Activated T-cell treated with anti-CD3 and anti-CD28 coated beads, Interleukin-2, amount 50 U/mL, for 24 hours (primary cell): ENCODE measurements at places on chromosomes 5 and 9.
A peak's percentile ranks its signal among the peaks of the same experiment; 100 is the strongest.

DNA sequence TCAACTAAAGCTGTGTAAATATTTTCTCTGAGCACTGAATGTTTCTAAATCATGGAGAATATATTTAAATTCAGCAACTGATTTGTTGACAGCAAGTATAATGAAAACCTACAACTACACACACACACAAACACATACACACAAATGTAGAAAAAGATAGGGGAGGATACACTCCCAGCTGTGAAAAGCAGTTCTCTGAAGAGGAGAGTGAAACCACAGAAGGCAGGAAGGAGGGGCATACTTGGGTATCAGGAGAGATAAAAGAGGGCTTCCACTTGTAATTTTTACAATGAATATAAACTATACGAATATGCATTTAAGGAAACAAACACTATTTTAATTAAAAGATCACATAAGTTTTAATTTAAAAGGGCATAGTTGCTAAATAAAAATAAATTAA, 227.8 kb upstream of the SLC24A2 start:
- no peak for DNase-seq

GRCh38 chr5:219460-219863, 1.3 kb downstream of the SDHA start:
- DNase-seq = peak; percentile 57

GRCh38 chr5:160959804-160960203, 107.8 kb upstream of the ATP10B start:
- no peak for DNase-seq

DNA sequence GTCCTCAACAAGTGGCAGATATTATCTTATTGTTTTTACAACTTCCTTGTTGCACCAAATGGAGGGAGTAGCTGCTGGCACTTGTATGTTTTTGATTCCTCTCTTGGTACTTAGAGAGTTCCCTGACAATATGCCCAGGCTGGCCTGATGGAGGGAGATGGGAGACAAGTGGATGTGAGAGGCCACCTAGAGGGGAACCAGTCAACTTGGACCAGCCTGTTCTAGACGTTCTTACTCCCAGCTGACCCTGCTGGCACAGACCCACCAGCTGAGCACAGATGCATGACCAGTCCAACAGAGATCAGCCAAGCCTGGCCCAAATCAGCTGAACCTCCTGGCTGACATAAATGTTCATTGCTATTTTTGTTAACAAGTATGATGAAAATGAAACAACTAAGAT, 60.9 kb upstream of the GDNF start:
- no peak for DNase-seq

DNA sequence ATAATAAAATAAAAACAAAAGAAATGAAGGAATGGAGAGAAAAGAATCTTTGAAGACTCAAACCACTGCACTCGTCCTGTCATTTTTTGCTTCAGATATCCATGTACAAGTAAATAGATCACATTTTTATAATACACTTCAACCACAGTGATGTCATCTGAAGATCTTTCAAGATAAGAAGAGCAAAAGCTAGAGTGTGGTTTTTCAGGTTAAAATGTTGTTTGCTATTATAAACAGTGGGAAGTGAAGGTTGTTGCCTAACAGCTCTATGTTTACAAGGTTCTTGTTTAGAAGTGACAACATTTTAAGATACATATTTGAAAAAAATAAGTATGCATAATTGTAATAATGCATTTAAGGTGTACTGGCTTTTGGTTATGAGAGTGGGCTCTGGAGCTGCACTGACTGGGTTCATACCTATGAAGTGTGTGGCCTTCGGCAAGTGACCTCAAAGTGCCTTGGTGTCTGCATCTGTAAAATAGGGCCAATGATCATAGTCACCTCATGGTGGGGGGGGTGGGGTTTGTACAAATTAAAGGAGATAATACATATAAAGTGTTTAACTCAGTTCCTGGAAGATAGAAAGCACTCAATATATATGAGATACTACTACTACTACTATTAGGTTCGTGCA, 45.5 kb upstream of the IL7R start:
- no peak for DNase-seq

DNA sequence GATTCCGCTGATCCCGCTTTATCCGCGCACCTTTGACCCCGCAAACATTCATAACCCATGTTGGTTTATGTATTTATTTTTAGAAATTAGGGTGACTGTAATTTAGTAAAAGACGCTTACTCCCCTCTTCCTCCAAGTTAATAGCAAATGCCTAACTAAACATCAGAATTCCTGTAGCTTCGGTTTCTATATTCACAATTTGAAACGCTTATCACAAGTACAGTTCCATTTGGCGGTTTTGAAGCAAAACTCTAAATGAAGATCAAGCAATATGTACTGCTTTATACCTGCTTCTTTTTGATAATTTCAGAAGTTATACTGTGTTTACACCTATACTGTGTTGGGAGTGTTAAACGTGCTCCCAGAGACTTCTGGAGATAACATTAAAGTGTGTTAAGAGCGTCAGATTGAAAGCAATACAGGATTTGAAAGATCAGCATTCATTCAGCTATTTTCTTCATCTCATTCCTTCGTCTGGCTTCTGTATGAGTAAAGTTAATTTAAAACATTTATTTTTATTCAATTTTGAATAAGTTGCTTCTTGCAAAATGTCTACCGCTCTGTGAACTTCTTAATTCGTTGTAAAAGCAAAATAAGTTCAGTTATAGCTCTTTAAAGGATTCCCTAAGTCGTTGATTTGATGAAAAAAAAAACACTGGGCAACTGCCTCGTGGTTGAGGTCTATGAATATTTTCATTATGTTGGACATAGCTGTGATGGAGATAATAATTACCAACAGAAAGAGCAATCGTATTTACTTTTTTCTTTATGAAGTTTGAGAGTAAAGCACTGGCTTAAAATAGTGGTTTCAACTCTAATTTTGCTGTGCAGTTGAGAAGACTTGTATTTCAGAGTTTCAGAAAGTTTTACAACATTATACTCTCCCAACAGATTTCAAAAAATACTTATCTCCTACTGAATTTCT, 2.5 kb downstream of the PRDM6 start:
- no peak for DNase-seq

DNA sequence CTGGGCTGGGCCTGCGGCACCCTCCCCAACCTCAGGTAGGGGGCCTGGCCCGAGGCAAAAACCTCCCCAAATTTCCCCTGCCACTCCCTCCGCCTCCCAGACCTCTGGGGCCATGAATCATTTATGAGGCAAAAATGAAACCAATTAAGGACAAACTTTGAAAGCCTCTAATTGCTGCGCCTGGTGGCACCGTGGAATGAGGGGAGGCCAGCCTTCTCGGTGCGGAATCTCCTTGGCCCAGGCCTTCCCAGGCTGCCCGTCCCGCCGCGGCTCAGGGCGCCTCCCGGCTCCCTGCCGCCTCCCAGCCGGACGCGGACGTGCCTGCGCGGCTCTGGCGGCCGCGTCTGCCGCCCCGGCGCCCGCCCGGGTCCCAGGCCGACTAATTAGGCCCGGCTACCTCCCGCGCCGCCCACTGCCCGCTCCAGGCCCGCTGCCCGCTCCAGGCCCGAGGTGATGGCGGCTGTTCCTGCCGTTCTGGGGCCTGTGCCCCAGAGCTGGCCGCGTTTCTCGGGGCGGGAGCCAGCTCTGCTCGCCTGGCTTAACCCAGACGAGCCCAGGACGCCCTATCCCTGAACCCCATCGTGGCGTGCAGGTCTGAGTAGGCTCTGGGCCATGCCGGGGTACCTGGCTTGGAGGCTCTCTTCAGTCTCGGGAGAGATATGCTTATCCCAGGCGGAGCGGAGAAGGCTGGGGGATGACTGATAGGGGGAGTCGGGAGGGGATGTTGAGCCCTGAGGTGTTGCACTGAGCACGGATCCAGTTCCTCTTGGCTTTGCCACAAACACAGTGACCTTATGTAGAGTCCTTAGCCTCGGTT, 20.1 kb downstream of the CXXC5 start:
- DNase-seq = peak; percentile 63

DNA sequence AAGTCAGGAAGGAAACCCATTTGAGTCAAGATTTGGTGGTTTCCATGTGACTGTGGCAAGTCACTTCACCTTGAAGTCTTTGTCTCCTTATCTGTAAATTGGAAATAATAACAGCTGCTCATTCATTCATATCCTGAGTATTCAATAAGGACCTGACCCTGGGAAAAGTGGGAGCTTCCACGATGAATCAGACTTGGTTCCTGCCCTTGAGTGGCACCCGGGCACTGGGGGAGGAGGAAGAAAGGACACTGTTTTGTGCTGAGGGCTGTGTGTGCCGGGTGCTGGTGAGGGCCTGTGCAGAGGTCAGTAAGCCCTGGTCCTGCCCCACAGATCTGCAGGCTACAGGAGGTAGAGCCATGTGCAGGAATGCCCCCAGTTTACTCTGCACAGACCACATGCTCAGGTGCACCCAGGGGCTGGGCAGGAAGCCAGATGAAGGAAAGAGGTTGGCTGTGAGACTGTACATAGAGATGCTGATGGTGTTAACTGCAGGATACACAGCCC, 6.8 kb downstream of the NDST1 start:
- DNase-seq = no peak

- DNase-seq = no peak
Observed at GRCh38 chr9:34197756-34198711, 19.2 kb downstream of the UBAP1 start.

DNA sequence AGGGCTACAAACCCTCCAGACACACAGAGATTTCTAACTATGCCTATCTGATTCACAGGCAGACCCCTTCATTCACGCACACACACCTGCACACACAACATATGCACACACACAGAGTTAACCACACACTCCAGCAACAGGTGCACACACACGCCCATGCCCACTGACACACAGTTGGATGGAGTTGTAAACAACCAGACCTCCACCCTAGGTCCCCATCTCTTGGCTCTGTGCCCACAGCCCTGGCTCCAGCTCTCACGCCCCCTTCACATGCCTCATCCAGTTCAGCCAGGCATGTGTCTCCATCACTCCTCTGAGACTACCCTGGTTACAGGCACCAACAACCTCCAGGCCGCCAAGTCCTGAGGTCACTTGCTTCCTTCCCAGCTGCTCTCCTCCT, 61.1 kb downstream of the PSD2 start:
- DNase-seq = no peak

DNA sequence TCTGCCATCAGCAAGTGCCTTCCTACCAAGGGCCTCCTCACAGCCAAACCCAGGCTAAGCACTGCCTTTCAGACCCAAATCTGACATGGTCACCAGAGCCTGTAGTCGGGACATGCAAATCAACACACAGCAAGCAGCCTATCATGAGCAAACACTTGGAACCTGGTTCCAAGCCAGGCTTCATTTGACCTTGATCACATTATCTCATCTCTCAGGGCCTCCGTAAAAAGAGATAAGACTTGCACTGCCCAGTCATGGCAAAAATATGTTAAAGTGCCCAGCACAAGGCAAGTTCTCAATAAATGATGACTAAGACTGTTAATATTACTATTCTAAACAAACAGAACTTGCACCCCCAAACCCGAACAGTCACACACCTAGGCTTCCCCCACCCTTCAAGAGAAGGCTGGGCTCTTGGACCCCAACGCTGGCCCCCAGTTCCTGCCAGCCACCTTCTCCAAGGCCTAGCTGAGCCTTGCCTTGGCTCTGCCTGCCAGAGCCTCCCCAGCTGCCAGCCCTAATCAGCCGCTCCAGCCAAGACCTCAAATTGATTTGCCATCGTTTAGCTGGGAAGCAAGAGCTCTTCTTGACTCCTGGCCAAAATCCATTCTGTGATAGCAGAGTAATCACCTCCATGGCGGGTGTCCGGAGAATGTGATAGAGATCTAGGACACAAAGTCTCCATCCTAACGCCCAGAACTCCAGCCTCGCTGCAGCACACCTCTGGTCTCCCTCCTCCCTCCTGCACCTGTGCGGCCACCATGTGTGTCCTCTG, 18.7 kb downstream of the CPLX2 start:
- DNase-seq = no peak

DNA sequence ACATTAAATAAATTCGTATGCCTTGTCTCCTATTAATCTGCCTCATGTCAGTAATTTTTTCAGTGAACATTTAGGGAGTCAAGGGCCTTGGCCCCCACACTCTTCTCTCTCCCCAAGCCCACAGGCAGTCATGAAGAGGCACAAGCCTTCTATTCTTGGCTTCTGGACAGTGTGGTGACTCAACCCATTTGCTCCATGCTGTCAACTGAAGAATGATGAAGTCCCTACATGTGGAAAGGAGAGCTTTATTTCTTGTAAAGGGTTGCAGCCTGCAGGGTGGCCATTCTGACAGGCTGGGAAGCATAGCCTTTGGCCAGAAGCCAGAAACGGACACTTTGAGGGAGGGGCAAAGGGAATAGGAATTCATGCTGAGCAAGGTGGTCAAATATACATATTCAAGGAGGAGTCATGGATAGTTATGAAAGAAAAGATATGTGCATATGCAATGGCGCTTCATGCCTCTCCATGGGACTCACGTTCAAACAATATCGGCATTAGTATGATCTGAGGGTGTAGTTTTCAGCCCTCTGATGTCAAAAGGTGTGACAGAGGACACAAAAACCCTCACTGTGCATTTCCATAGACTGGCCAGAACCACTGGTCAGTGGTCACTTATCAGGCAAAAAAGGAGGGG, 31.3 kb downstream of the ANKRA2 start:
- DNase-seq = no peak

GRCh38 chr5:35488791-35489190, 128.9 kb upstream of the SPEF2 start:
- DNase-seq = no peak

GRCh38 chr5:105030153-105030552, 1467.6 kb upstream of the NUDT12 start:
- no peak for DNase-seq

GRCh38 chr9:90074316-90074962, 469.6 kb downstream of the GADD45G start:
- DNase-seq = no peak

GRCh38 chr9:120869360-120869687, 7.7 kb downstream of the PHF19 start:
- no peak for DNase-seq
